ENCODE measurements at places on chromosomes 13 and 19.

GRCh38 chr19:40717325-40717879 is 490 bp downstream of the ITPKC start:
- DNase-seq: no peak

GRCh38 chr13:109880371-109881346 is 94.3 kb upstream of the IRS2 start:
- no peak for DNase-seq

DNA sequence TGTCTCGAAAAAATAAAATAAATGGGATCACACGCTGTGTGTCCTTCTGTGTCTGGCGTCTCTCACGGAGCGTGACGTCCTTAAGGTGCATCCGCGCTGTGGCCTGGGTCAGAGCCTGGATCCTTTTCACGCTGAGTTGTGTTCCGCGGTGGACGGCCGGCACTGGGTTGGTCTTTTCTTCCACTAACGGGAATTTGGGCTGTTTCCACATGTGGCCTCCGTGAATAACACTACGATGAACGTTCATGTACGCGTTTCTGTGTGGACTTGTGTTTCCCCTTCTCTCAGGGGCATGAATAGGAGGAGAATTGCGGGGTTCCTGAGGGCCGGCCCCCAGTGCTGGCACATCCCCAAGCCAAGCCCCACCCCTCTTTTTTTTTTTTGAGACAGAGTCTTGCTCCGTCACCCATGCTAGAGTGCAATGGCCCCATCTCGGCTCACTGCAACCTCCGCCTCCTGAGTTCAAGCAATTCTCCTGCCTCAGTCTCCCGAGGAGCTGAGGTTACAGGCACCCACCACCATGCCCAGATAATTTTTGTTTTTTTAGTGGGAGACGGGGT is 6.2 kb upstream of the PTBP1 start:
- no peak for DNase-seq

- DNase-seq: no peak
Measured at GRCh38 chr19:6812612-6813011, 40.1 kb downstream of the VAV1 start.

All from CD4-positive, alpha-beta T cell treated with Interferon alpha-2 for 1 hour (primary cell).